ENCODE measurements at places on chromosomes 2 and 18.
A peak's percentile ranks its signal among the peaks of the same experiment; 100 is the strongest.

- no peak for DNase-seq
These were observed 99.9 kb upstream of the CRACDL start for GRCh38 chr2:99035920-99036319.

- DNase-seq: no peak
These were observed 34.8 kb downstream of the MYO3B start for GRCh38 chr2:170212625-170213280.

GRCh38 chr2:172311921-172312345 is 115.5 kb upstream of the ITGA6 start:
- no peak for DNase-seq

DNA sequence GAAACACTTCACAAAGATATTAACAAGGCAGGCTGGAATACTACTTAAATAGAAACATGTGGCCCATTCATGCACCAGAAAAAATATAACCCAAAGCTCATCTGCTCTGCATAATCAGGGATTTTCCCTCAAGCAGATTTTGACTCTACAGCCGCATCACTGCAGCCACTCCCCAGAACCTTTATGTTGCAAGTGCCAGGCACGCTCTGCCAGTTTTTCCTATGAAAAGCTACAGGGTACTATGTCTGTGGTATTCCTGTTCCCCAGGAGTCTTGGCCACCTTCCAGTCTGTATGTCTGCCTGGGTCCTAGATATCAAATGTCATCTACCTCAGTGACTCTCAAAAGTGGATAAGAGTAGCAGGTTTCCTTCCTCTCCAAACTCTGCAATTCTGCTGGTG is 3.8 kb downstream of the COA5 start:
- DNase-seq: no peak

DNA sequence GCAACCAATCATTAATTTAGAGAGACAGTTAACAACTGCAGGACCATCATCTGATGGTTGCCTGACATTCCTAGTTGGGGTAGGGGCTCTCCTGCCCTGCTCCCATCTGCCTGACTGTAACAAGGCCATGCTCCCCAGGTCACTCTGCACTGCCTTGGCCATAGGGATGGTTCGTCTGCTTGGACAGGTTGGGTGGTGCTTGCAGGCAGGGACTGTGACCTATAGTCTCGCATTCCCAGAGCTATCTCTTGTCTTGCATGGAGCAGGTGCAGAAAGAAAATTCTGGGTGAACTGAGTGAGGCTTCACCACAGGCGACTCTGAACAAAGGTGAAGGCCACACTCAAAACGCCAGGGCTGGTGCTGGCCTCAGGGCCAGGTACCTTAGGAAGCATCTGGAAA is 64.7 kb downstream of the EMILIN2 start:
- DNase-seq: no peak

DNA sequence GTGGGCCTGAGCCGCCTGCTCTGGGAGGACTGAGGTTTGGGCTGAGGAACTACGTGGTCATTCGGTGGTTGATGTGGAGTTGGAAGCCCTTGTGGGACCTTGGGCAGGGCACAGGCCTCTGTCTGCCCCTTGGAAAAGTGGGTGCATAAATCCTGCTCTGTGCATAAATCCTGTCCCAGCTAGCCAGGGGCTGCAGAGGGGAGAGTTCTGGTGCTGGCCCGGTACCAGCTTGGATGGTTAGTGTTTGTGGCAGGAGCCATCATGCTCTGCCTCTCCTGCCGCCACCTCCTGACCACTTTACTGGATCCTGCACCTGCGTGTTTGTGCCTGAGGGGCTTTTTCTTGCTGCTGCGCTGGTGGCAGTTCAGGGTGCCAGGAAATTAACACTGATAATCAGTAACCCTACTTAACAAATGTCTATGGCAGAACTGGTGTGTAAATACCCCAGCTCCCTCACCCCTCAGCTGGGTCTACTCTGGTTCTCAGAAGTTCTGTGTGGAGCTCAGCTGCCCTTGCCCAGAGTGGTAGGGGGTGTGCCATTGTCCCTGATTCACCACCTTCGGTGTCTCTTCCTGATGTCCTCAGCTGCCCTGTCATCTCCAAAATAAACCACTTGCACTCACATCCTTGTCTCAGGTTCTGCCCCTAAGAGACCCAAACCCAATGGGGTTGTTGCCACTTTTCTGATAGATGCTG is 156.8 kb downstream of the GLI2 start:
- no peak for DNase-seq

DNA sequence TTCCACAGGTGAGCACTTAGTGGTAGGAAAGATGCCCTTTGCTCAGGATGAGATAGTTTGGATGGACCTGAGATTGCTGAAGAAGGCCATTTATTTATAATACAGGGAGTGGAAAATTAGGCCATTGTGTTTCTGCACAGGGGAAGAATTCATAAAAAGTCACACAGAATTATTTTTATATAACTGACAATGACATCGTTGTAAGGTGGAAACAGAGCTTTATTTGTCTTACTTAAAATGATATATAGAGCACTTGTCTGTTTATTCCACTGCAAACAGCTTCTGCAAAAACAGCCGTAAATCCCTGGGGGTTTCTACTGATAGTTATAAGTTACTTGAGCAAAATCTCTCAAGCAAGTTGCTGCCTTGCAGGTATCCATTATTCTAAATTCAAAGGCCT is 158.1 kb upstream of the ZNF521 start:
- peak; percentile 49 for DNase-seq

- DNase-seq: no peak
These were observed 267.6 kb downstream of the TMX3 start for GRCh38 chr18:68447286-68447685.

DNA sequence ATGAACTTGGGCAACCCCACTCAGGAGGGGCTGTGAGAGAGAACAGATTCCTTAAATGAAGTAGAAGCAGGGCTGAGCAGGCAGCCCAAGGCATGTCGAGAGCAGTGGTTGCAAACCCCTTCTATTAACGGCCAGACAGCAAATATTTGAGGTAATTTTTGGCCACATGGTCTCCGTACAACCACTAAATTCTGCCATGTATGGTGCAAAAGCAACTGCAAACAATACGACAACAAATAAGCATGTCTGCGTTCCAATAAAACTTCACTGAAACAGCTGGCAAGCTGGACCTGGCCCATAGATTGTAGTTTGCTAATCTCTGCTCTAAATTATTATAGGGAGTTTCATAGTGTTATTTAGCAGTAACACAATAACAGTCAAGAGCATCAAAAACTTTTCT is 217.0 kb upstream of the ZNF521 start:
- DNase-seq: no peak

GRCh38 chr2:166671801-166672200 is 177.8 kb upstream of the SCN7A start:
- DNase-seq: no peak

Measured in foreskin melanocyte (primary cell).